H54 (cell line): ENCODE measurements at places on chromosomes 13 and 19.

DNA sequence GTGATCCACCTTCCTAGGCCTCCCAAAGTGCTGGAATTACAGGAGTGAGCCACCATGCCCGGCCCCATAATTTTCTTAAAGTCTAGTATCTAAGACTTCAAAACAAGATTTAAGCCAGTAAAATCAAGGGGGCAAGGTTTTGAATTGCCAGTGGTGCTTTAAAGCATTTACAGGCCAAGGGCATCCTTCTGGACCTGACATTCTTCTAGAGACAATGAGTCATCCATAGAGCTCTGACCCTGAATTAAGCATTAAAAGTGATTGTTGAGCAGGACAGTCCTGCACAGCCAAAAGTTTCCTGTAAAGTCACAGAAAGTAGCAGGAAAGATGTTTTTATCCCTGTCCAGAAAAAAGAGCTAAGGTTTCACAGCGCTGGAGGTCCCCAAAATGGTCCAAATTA is 50.9 kb upstream of the ATP12A start:
- DNase-seq: no peak

- no peak for DNase-seq
Measured at GRCh38 chr19:4830332-4830731, 1.2 kb downstream of the TICAM1 start.

DNA sequence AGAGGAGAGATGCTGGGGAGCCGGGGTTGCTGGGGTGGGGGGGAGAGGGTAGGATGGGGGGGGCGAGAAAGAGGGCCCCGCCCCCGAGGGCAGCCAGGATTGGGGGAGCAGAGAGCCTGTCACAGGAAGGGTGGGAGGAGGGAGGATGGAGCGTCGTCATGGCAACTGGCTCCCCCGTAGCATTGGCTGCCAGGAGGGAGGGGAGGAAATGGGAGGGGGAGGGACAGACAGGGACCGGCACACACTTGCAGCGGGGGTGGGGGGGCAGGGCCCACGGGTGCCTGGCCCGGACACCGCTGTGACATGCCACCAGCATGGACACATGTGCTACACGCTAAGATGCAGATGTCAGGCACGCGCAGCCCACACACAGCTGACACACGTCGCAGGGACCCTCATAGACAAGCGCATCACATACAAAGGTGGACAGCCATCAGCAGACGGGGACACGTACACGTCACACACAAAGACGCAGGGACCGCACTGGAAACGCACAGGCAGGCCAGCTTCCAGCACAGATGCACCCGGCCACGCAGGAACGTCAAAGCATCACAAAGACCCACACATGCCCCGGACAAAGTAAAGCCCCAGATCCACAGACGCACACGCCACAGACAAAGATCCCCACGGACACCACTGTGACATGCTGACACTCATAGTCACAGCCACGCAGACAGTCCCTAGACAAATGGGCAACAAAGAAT is at the start of gene LMTK3:
Gene LMTK3, minus strand, starts transcription at position 36 of the 704 bp plus-strand sequence. CDS start 259 bp downstream, outside the sequence.
- DNase-seq: no peak

- no peak for DNase-seq
Measured at GRCh38 chr19:46480415-46480814, 9.1 kb upstream of the PNMA8A start.

DNA sequence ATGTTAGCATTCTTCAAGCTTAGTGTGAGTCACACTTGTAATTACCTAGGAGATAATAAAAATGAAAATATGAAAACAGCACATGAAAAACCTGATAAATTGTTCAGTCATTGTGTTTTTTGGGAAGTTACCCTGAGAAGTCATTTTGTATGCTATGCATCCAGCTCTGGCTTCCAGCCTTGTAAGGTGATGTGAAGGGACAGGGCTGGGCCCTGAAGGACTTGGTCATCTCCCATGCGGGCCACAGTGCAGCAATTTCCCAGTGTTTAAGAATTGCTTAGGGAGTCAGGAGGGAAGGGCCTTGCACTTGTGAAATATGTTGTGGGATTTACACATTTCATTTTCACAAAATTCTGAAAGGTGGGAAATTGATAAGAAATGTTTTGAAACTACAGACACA is 41.3 kb downstream of the ARHGEF7 start:
- DNase-seq: no peak

DNA sequence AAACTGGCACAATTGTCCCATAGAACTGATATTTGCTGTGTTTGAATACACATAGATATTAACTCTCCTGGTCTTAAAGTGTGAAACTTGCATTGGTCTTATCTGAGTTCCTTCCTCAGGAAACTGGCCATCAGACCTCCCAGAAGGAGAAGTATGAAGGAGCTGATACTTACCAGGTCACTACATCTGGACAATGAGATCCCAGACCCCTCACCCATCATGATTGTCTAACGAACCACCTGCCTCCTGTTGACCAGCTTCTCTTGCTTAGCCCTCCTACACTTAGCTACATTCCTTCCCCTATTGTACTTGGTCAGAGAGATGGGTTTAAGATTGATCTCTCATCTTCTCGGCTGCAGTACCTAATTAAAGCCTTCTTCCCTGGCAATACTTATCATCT is 413.3 kb downstream of the KCTD12 start:
- no peak for DNase-seq

DNA sequence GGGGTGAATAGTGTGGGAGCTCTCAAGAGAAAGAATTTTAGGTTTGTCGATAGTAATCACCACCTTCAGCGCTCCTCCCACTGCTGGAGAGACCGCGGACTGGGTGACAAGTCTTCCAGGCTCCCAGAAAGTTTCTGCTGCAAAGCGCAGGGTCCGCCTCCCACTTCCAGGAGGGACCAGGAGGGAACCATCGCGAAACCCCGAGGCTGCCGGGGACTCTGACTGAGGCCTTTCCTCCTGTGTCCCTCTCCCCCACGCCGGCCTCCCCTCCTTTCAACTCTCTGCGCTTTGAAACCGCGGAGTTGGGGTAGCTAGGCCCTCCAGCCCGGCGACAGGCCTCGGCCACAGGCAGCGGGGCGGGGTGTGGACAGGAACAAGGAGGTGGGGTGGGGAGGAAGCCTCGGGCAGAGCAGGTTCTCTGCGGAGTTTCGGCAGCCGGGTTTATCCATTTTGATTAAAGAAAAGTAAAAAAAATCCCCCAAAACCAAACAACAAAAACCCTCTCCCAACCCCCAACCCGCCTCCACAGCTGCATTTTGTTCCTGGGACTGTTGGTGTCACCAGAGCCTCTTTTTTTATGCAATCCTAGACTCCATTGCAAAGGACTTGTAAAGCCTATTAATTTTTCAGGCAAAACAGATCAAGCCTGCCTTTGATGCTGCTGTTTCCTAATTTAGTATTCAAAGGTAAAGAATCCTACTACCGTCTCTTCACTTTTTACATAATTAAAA is 157.2 kb downstream of the TM9SF2 start:
- DNase-seq: peak; percentile 59

GRCh38 chr13:107497661-107498060 is 717.7 kb downstream of the LIG4 start:
- no peak for DNase-seq

DNA sequence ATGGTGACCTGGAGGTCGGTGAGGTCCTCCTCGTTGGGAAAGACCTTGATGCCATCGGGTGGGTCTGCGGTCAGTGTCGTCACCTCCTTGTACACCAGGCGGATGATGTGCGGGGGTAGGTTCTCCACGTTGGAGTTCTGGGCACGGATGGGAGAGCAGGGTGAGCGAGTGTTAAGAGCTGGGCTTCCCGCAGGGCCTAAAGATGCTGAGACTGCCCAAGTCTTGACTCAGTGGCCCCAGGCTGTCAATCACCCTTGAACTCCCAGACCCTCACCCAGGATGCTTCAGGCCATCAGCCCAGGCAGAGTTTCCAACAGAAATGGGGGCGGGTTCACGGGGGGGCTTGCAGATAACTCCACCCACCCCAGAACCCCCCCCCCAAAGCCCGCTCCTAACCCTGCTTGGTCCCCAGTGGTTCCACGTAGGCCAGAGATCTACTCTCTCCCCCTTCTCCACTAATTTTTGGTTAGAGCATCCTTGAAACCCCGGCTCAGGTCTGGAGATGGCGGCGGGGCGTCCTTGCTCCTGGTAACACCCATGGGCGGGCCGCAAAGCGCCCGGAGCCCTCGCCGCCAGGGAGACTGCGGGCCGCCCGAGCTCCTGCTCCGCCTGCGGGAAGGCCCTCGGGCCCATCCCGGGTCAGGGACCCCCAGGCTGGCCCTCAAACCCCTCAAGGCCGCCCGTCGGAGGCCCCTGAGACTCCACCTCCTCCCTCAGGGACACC is 600 bp downstream of the UBE2S start:
- DNase-seq: no peak

DNA sequence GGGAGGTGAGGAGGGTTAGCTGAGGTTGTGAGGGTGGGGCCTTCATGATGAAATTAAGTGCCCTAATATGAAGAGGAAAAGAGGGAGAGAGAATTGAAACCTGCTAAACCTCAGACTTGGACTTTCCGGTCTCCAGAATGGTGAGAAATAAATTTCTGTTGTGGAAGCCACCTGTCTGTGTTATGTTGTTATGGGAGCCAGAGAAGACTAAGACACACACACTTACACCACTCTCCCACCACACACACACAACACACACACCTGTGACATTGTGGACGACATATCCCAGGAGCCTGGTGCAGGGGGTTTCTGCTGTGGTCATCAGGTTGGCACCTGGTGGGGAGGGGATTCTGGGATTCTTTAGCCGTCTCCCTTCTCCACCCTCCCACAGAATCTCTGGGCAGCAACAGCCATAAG is 14.0 kb downstream of the KLK4 start:
- no peak for DNase-seq

DNA sequence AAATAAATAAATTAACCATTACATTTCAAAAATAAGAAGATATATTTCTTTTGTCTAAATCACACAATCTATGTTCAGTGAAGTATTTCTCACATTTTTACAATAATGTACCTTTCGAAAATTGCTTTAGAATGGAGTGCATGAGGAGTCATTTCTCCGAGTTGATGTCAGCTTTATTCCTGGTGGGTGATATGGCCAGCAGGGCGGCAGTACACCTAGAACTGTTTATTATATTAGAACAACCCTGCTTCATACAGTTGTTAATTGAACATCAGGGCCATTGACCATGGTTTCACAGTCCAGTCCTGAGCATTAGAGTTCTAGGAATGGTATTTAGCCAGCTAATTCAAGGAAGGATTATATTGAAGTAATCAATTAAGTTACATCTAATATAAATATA is 696.3 kb upstream of the SLC10A2 start:
- no peak for DNase-seq

DNA sequence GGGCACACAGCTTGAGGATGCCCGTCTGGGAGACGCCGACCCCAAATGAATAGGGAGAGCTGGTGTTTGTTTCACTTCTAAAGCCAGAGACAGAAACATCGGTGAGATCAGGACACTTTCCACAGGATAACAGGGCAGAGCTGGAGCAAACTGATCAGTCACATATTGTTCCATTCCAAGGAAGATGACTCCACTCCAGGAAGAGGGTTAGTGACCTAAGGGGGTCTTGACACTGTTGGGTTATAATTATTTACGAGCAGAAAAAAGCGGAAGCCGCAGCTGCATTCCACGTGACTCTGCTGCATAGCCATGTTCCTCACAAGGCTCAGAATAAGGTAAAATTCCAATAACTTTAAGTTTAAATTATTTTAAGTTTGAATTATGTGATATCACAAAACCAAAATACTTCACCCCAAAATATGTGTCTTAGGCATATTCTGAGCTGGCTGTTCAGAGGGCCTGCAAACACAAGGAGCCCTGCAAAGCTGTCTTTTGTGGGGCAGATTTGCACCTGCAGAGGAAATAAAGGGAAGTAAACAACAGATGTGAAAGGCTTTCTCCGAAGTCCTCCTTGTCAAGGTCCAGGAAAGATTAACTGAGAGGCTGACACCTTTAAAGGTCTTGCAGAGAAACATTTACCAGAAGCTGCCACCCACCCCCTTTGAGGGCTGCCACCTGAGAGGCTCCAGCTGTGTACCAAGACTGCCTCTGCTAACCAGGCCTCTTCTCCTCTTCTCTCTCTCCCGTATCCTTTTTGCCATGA is 819.2 kb downstream of the UQCRFS1 start:
- DNase-seq: no peak

GRCh38 chr19:53010494-53010893 is 3.2 kb upstream of the ERVV-1 start:
- no peak for DNase-seq

DNA sequence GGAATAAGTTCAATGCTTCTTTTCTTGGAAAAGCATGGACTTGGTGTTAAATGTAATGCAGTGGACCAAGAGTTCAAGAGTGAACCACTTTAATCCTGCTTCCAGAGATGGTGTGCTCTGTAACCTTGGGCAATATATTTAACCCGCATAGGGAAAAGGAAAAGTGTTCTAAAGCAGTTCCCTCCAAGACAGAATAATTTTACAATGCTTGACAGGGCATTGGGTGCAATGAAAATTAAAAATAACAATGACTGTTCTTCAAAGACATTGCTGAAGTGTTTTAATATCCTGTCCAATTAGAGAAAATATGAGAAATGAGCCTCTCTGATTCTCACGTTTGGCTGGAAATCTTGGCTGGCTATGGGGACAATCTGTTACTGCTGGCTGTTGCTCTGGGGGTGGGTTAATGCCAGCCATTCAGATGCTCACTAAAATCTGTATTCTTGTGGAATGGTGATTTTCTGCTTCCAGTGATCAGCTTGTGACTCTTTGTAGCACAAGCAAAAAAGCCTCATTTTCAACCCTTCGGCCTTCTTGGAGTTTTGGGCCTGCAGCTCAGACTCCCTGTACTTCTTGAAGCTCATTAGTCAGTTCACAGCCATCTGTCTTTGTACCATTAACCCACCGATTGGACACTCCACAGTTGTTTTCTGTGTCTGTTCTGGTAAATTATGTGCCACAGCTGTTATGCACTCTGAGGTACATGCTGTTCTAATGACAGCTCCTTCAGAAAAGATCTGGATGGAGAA is 310.6 kb downstream of the LMO7 start:
- DNase-seq: no peak

- DNase-seq: no peak
Measured at GRCh38 chr19:5850189-5850588, 1.1 kb downstream of the FUT3 start.

GRCh38 chr13:43180036-43180660 is 156.8 kb downstream of the DNAJC15 start:
- DNase-seq: no peak
